ENCODE measurements at places on chromosomes 1 and 21.

DNA sequence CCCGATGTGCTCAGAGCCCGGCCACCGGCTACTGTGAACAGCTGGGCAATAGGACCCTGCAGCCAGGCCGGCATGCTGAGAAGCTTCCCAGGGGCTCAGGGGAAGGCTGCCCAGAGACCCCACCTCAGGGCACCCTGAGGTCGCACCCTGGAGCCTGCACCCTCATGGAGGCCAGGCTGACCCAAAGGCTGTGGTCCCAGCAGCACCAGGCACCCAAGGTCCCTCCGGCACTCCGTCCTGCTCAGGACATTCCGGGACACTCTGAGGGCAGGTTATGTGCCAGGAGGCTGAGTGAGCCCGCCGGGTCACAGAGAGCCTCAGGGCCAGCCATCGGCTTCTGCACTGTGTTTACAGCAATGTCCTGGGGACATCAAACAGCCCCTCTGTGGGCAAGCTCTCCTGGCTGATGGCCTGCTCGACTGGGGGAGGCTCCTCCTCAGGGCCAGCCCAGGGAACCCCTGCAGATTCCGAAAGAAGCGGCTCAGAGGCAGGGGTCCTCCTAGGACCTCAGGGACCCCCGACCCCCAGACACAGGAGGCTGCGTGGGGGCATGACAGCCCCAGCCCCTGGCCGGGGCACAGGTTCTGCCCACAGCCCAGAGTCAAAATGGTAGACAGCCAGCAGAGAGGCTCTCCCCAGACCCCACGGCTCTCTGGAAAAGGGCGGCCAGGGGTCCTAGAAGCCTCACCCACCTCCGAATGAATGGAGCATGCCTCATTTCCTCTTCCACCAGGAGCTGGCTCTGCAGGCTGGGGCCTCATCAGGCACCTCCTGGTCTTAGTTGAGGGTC lies 8.2 kb downstream of the SLC19A1 start:
- DNase-seq: no peak

DNA sequence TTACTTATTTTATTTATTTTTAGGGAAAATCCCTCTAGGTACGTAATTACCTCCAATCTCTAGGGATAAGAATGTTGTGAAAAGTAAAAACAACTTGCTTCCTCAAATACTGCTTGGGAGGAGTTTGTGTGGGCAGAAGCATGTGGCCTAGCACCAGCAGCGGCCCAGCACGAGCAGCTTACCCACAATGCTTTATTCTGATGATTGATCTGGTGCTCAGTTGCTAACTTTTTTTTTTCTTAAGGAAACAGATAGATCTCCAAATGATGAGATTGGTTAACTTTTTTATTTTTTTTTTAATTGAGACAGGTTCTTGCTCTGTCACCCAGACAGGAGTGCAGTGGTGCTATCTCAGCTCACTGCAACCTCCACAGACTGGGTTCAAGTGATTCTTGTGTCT lies 4.2 kb downstream of the CLIC6 start:
- DNase-seq: no peak

DNA sequence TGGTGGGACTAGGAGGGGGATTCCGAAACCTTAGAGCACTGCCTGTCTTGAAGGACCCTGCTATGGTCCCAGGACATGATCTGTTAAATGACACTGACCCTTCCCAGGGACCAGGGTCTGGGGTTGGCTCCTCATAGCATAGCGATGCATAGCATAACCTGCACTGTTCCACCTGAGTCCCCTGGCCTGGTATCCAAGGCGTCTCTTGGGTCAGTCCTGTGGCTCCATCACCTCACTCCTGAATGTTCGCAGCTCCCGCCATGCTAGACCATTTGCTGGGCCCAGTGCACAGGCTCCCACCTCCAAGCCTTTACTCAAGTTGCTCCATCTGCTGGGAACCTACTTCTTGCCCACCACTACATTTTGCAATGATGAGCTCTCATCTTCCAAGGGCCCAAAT lies 39.0 kb upstream of the MAGOH start:
- DNase-seq: no peak

- no peak for DNase-seq
Measured at GRCh38 chr1:28099050-28099769, 10.8 kb upstream of the EYA3 start.

- no peak for DNase-seq
Measured at GRCh38 chr1:65362545-65362944, 53.2 kb downstream of the DNAJC6 start.

DNA sequence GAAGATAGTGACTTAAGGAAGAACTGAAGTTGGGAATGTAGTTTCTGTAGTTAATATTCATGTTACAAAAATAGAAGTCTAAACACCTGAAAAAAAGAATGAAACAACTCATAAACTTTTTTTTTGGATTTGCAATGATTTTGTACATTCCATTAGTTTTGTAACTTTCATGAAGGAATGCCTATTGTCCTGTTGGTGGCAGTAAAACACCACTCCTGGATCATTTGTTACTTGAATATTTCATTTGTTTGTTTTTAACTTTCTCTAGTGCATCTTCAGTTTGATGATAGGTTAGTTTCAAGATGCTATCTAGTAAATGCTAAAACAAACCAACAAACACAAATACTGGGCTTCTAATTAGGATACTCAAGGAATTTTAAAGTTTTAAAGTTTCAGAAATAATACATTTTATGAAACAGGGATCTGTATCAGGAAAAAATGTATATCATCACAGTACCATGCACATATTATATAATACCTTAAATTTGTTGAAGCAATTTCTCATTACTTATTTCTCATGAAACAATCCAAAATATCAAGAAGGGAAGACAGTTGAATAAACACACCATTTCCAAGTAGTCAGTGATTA lies 229.7 kb upstream of the CACYBP start:
- DNase-seq: no peak

DNA sequence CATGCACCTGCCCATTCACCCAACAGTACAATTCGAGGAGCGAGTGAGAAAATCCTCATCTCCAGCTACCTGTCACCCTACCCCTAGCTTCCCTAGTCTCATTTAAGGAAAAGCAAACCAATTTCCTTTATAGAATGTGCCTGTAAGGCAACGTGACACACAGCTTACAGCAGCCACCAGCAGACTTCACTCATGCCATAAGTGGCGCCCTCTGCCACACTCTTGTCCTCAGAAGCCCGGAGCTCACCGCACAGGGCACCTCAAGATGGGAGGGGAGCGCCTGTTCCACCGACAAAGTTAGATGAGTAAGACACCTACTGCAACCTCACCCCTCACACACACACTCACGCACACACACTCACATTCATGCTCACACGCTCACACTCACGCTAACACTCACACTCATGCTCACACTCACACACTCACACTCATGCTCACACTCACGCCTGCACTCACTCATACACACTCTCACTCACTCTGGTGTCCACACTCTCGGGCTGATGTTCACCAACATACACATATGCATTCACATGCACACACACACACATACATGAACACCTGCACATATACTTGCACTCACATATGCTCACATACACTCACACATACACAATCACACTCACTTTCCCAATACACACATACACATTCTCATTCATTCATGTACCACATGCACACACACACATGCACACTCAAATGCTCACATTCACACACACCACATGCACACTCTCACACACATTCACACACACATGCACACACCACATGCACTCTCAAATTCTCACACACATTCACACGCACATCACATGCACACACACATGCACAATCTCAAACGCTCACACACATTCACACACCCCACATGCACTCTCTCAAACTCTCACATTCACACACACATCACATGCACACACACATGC lies 170.7 kb downstream of the PSMG1 start:
- no peak for DNase-seq

DNA sequence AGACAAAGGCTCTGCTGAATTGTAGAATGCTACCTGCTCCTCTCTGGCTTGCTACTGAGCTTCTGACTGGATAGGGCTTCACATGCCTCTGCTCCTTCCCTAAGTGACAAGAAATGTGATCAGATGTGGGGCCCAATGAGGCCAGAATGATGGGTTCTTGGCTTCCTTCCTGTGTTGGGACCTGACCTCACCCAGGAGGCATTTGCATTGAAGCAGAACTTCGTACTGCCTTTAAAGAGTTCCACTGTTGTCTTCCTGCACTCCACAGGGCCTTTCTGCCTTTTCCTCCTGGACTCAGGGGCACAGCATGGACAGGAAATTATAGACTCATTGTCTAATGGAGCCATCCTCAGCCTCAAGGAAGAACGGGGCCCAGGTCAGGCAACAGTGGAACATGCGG lies 14.3 kb downstream of the ZNF670 start:
- no peak for DNase-seq

DNA sequence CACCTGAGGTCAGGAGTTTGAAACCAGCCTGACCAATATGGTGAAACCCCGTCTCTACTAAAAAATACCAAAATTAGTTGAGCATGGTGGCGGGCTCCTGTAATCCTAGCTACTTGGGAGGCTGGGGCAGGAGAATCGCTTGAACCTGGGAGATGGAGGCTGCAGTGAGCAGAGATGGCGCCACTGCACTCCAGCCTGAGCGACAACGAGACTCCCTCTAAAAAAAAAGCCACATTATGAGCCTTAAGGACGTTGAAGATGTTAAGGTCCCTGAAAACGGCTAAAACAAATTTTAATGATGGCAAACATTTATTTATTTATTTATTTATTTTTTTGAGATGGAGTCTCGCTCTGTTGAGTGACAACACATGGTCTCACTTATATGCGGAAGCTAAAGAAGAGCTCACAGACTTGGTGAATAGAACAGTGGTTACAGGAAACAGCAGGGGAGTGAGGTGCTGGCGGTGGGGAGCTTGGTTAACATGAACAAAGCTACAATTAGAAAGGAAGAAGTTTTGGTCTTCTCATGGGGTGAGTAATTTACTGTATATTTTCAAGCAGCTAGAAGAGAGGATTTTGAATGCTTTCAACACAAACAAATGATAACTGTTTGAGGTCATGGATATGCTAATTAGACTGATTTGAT lies 47.1 kb downstream of the TCP10L start:
- DNase-seq: no peak

- no peak for DNase-seq
Measured at GRCh38 chr1:150596976-150597375, 17.6 kb upstream of the MCL1 start.

- DNase-seq: peak; percentile 78
Measured at GRCh38 chr1:160768295-160768657, 27.7 kb upstream of the LY9 start.

DNA sequence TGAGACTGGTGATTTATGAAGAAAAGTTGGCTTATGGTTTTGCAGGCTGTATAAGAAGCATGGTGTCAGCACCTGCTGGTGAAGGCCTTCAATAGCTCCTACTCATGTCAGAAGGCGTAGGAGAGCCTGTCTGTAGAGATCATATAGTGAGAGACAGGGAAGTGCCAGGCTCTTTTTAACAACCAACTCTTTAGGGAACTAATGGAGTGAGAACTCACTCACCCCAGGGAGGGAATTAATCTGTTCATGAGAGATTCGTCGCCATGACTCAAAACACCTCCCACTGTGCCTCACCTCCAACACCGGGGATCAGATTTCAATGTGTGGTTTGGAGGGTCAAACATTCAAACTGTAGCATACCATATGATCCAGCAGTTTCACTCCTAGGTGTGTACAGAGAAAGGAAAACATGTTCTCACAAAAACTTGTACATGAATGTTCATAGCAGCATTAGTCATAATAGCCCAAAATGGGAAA lies 72.6 kb downstream of the TTC3 start:
- no peak for DNase-seq

DNA sequence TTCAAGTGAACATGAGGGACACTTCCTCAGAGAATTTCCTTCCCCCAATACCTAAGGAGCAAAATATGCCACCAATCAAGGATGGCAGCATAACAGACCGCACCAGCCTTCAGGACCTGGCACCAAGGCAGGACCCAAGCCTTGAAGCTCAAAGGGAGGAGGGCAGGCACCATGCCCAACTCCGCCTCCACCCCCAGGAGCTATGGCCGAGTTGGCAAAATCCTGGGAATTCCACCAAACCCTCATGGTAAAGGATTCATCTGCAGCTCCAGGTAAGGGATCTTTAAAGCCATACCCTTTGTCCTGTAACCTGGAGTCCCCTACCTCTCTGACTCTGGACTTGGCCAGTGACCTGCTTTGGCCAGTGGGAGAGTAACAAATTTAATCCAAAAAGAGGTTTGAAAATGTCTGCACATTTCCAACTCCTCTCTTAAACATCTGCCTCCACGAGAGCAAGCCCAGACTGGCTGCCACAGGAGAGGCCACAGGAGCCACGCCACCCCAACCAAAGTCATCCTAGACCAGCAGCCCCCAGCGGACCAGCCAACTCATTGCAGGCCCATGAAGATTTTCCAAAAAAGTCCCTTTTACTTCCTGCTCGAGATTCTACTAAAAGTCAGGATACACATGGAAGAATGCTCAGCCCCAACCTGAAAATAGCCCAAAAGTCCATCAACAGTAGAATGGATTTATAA lies 41.9 kb downstream of the NPHP4 start:
- DNase-seq: no peak

DNA sequence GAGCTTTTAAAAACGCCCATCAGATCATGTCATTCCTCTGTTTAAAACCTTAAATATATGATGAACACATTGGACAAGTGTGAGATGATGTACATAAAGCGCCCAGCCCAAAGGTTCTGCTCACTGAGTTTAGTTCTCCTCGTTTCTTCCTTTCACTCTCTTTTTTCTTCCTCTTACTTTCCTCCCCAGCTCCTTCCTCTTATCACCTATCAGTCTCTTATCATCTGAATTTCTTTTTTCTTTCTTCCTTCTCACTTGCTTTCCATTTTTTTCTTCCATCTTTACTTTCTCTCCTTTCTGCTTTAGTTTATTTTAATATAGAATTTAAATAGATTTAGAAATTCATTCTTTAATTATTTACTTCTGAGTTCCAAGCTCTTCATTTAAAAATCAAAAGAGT lies 17.8 kb upstream of the POGZ start:
- DNase-seq: no peak

- DNase-seq: no peak
Measured at GRCh38 chr1:57281324-57281723, 142.5 kb downstream of the DAB1 start.

DNA sequence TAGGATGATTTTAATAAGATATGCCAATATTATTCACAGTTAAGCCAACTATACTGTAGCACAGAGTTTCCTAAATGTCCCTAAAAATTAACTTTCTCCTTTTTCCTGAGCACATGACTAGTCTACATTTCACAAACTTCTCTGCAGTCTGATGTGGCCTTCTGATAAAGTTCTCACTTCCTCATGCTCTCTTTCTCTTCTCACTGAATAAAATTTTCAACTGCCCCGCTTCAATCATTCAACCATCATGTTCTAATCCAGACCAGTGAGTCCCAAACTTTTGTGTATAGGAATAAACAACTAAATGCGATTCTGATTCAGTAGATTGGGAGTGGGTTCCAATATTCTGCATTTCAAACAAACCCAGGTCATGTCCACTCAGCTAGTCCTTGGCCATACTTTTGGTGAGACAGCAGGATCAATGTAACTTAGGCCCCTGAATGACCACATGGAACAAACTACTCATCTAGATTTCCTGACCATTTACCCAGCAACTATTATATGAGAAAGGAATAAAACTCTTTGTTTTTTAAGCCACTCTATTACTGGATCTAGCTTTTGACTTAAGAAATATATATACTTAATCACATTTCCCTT lies 20.1 kb downstream of the TUT4 start:
- DNase-seq: no peak

GRCh38 chr1:206590025-206590758 lies 22.1 kb downstream of the EIF2D start:
- DNase-seq: no peak

Data from stimulated activated CD4-positive, alpha-beta T cell treated with anti-CD3 and anti-CD28 coated beads, Interleukin-12 subunit alpha, Interleukin-12 subunit beta, amount 100 ng/mL, for 24 hours (primary cell).